ENCODE measurements at places on chromosomes 13 and 19.

- no peak for DNase-seq
These were observed 79.0 kb downstream of the INSR start for GRCh38 chr19:7215176-7215575.

GRCh38 chr13:99962242-99962641 lies 9.3 kb downstream of the ZIC5 start:
- no peak for DNase-seq

- no peak for DNase-seq
These were observed 1286.4 kb downstream of the PCDH9 start for GRCh38 chr13:65943708-65944107.

DNA sequence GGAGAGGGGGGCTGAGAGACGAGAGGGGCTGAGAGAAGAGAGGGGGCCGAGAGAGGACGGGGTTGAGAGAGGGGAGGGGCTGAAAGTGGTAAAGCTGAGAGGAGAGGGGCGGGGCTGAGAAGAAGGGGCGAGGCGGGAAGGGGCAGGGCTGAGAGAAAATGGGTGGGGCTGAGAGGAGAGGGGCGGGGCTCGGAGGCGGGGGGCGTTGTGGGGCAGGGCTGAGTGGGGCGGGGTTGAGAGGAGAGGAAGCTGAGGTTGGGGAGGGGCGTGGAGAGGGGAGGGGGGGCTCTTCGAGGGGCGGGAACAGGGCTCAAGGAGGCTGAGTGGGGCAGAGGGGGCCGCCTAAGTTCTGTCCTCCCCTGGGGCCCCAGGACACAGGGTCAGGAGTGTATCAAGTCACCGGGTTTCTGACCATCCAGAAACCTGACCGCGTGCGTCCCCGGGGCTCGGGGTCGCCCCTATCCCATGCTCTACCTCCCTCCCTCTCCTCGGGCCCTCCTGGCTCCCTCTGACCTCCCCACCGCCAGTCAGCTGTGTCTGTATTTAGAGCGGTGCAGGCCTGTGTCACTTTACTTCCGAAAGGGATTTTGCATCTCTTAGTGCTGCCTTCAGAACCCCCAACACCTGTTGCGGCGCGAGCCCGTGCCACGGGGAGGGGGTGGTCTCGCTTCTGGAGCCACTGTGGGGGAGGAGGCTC lies 38.6 kb upstream of the SEMA6B start:
- DNase-seq, result peak; percentile 50

- DNase-seq, result no peak
These were observed 14.9 kb downstream of the STAP2 start for GRCh38 chr19:4323692-4324091.

DNA sequence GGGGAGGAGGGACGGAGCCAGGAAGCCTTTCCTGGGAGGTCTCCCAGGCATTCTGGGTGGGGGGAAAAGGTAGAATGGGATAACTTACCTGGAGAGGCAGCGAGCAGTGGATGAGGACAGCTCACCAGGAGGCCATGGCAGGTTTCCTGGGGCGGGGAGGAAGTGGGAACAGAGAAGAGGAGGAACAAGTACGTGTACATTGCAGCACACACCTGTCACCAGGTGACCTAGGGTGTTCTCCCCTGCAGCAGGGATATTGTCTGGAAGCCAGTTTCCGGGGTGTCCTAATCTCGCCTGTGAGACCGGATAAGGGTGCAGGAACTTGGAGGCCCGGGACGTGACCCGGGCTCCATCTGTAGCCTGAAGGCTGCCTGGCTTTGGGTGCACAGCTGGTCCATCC lies at the start of gene FUT3:
FUT3 (minus strand) TSS at position 148 of the 400 bp plus-strand sequence.
- no peak for DNase-seq

DNA sequence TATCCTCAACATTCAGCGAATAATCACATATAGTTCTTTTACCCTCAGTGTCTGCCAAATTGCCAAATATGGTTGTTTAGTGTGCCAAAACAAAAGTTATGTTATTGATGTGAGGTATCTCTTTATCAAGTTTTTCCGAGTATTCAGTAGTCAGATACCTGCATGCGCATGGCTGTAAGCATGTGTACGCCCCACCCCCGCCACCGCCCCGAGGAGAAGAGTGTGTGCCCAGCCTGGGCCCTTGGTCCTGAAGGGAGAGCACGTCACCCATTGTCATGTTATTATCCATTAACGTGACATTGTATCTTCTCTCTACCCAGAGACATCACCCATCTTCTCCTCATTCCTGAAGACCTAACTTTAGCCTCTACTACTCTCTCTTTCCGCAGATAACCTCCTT lies 147.0 kb downstream of the SHISA2 start:
- no peak for DNase-seq

DNA sequence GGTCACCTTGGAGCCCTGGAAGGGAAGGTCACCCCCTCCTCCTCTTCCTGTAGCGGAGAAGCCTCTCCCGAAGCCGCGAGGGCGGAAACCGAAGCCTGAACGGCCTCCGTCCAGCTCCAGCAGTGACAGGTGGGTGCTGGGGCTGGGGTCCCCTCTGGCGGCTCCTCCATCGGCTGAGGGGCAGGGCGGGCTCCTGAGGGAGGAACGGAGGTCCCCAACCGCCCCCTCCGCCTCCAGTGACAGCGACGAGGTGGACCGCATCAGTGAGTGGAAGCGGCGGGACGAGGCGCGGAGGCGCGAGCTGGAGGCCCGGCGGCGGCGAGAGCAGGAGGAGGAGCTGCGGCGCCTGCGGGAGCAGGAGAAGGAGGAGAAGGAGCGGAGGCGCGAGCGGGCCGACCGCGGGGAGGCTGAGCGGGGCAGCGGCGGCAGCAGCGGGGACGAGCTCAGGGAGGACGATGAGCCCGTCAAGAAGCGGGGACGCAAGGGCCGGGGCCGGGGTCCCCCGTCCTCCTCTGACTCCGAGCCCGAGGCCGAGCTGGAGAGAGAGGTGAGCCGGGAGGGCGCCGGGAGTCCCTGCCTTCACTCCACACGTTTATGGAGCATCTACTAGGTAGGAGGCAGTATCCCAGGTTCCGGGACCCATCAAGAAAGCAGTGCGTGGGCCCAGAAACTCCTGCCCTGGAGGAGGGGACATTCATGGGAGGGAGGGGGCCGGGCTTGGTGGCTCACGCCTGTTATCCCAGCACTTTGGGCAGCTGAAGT lies 22.0 kb downstream of the HDGFL2 start:
- no peak for DNase-seq

GRCh38 chr13:49218493-49219051 lies 1.6 kb upstream of the MLNR start:
- no peak for DNase-seq

DNA sequence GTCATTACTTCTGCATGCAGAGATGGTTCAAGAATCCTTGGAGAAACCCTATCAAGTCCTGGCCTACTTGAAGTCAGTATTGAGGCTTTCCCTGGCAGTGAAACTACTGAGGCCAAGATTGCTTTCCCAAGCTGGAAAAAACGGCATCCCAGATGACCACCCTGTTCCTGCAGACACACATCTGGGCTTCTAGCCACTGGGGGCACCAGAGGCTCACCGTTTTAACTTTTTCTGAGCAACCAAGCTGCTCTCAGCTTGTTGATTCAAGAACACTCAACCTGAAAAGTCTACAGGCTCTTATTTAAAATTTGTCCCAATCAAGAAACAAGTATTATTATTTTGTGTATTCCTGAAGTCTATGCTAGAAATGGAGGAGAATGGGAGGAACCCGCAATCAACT lies 66.6 kb downstream of the SPRYD7 start:
- no peak for DNase-seq

Measured in CD4-positive, alpha-beta T cell treated with Interleukin-21 for 1 hour (primary cell).